AG08395 (cell line): ENCODE measurements at places on chromosomes 11 and 22.

- DNase-seq: no peak
Measured at GRCh38 chr22:29689206-29689879, 30.5 kb upstream of the CABP7 start.

DNA sequence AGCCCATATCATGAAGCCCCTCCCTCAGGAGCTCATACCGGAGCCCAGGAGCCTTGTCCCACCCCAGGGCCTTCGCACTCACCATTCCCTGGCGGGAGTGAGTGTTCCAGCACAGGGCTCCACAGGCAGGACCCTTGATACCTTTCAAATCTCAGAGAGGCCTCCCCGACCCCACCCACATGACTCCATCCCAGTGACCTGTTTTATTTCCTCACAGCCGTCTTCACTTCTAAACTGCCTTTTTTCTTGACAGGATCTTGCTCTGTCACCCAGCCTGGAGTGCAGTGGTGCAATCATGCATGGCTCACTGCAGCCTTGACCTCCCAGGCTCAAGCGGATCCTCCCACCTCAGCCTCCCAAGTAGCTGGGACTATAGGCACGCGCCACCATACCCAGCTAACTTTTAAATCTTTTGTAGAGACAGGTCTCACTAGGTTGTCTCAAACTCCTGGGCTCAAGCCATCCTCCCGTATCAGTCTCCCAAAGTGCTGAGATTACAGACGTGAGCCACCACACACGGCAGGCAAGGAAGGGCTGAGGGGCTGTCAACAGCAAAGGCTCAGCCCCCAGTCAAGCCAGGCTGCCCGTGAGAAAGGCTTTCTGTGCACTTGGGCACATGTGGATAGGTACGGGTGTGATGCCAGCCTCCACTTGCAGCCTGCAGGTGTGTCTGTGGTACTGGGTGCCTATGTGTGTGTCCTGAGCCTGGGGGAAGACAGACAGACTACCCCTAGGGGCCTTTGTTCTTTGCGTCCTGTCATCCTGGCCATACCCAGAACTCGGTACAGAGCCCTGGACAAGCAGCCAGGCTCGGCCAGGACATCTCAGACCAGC, 9.3 kb downstream of the RPL3 start:
- no peak for DNase-seq

- peak; percentile 84 for DNase-seq
Measured at GRCh38 chr22:27420817-27421361, 380.7 kb downstream of the MN1 start.

DNA sequence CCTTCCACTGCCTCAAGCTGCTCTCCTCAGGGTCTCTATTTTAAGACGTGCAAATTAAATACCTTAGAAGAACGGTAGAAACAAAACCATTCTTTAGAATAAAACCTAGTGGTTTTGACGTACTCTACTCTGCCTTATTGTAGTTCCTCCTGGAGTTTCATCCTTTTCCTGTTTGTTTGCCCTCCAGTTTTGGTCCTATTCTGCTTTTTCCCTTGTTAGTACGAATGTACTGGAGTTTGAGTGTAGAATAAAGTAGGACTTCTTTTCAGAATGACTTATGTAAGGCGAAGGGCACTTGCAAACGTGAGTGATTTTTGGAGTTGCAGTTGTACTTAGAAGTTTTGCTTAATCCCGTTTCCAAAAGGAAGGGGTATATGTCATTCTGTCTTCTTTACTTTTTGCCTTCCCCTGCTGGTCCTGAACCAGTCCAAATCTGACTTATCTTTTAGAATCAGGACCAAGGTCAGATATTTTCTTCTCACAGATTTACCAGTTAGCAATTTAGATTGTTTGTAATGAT, 1.4 kb downstream of the SIK2 start:
- DNase-seq: no peak

GRCh38 chr22:20537325-20537756, 29.9 kb downstream of the MED15 start:
- no peak for DNase-seq

DNA sequence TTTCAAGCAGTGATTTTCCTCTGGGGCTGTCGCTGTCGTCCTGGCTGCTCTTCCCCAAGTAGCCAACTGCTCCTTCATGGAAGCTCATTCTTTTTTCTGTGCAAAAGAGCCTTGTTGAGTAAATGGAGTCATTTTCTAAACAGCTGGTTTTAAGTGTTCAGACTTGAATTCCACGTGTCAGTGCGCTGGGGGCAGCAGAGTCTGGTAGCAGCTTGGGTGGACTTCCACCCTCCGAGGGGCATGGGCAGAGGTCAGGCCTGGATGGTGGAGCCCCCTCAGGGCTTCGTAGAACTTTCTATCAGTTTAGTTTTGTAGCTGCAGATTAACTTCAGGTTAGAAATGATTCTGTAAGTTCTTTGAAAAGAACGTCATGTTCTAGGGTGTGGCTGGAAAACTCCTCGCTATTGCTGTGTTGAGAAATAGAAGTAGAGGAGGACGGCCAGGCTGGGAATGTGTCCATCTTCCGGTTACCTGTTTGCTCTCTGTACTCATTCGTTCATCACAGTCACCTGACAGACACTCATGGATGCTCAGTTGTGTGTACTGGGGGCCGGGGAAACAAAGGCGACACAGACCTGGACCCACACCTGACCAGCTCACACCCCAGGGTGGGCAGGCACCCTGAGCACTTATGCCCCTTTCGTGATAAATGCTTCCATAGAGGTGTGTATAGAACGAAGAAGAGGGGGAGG, 270.7 kb downstream of the TBC1D22A start:
- no peak for DNase-seq
